Stimulated activated naive CD8-positive, alpha-beta T cell treated with anti-CD3 and anti-CD28 coated beads, Interleukin-15, amount 100 ng/mL, for 72 hours (primary cell): ENCODE measurements at places on chromosomes 2 and 18.

GRCh38 chr2:207121784-207122183, 44.0 kb downstream of the KLF7 start:
- no peak for DNase-seq

- DNase-seq, result no peak
These were observed 57.8 kb downstream of the AFTPH start for GRCh38 chr2:64581777-64582539.

- no peak for DNase-seq
These were observed 130.1 kb upstream of the PIEZO2 start for GRCh38 chr18:11279461-11279860.

- no peak for DNase-seq
These were observed 314.0 kb downstream of the MEIS1 start for GRCh38 chr2:66748939-66749338.

GRCh38 chr18:13461469-13461868, 242.9 kb downstream of the LDLRAD4 start:
- DNase-seq, result no peak

DNA sequence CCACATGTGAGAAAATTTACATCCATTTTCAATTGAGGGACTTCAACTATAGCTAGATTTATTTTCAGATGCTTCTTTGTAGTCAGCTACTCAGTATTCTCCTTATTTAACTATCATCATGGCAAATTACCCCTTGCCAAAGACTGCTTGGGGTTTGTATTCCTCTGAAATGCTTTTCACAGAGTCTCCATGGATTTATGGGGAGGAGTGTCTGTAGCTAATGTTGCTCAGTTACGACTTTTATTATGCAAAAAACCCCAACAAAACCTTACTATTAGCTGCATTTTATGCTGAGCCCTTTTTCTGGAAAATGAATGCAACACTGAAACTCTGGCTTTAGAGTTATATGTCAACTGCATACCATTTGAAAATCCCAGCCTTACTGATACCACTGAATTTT, 78.6 kb downstream of the RFTN2 start:
- DNase-seq, result no peak

DNA sequence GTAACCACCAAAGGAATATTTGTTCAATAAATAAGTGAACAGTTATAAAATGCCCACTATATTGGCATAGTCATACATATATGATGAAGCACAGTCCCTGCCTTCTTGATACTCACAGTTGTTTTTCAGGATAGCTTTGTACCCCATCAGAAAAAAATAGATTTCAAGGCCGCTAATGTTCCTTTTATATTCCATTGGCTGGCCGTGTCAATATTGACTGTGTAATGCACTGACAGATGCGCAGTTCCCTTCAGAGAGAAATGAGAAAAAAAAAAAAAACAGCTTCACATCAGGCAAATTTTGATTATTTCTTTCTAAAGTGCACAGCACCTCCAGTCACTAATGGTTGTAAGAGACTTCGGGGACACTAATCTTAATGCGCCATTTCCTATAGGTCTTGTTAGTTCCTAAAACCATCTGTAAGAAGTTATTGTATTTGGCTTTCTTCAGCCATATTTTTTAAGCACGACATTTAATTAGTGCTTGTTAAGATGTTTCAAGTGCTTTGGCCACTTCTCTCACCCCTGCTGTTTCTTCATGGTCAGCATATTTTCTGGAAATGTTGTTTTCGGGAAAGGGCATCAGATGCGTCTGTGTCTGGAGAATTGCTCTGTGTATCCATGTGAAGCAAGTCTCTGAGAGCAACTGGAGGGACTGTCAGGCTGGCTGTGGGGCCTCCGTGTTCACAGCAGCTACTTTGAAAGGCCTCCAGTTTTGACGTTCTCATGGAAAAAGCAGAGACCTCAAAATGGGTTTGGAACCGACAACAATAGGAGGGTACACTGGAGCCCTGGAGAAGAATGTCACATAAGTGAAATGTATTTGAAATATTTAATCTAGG, 378.3 kb downstream of the MTX2 start:
- DNase-seq, result no peak

DNA sequence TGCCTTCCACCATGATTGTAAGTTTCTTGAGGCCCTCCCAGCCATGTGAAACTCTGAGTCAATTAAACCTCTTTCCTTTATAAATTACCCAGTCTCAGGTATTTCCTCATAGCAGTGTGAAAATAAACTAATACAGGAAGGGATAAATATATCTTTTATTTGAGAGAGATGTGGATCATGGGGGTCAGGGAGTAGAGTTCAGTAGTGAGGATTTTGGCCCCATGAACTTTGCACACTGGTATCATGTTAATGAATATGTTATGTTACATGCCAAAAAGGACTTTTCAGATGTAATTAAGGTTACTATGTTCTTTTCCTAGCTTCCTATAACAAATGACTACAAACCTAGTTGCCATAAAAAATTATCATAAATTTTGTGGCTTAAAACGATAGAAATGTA, 1393.7 kb downstream of the DSC3 start:
- no peak for DNase-seq

DNA sequence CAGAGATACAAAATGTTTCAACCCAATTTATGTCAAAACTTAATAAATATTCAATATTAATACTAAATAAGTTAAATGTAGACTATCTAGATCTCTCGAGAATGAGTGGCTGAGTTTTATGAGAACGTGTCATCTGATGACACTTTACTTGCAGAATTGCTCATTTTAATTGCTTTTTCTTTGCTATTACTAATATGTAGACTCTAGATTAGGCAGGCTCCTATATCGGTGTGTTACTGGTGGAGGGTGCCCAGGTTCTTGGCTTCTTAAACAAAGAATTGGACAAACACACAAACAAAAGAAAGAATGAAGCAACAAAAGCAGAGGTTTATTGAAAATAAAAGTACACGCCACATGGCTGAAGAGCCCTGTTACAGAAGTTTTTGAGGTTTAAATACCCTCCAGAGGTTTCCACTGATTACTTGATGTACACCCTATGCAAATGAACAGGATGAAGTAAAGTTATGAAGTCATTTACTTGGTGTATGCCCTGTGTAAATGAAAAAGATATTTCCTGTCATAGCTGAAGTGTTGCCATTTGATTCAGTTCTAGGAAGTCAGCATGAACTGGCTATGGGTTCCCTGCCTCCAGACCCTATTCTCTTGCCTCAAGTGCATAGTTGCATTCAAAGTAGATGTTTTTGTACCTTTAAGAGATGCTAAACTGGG, 122.9 kb upstream of the ITGA4 start:
- DNase-seq, result no peak

- DNase-seq, result no peak
These were observed 167.1 kb downstream of the PDE1A start for GRCh38 chr2:182259629-182260150.

- no peak for DNase-seq
These were observed 96.8 kb downstream of the DTNB start for GRCh38 chr2:25576596-25576995.

GRCh38 chr18:57649556-57650500, 28.2 kb upstream of the NARS1 start:
- DNase-seq, result no peak

- DNase-seq, result no peak
These were observed 10.7 kb upstream of the ID2 start for GRCh38 chr2:8671176-8671575.

DNA sequence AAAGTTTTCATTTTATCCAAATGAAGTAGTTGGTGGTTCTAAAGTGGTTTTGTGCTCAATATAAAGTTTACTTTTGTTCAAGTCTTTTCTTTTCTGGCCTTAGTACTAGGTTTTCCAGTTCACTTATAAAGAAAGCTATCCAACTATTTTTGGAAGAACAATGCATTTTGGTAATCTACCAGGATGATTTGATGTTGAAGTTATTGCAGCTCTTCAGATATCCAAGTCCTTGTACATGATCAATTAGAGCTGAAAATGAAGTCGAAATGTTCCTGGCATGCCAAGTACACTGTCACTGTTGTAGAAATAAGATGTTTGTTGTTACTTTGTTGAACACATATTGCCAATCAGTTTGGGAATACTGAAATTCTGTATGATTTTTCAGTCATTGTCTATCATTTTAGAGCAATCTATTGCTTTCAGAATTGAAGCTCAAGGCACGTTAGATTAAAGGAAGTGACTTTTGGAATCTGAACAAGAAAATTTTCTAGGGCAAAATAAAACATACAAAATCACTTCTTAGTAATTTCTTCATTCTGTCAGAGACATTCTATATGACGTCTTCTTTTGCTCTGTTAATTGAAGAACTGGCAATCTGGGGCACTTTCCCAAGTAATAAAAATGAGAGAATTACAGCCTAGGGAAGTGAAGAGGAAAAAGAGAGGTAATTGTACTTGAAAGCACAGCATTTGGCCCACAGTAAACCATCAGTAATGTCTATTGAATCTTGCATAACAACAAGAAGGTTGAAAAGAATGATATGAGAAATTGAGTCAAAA, 232.3 kb downstream of the MREG start:
- no peak for DNase-seq

DNA sequence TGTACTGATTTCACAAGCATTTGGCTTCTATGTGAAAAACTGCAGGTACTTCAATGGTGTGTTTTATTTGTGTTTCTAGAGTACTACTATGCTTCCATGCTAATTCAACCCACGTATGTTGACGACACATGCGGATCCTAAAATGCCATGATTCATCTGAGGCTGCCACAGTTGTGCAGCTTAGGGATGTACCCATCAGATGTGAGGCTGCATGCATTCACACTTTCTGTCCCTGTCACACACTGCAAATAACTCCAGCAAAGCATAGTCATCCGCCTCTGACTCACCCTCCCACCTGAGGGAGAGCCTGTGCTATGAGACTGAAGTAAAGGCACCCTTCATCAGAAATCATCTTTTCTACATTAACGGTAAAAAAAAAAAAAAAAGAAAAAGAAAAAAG, 22.1 kb upstream of the SERTAD2 start:
- peak; percentile 74 for DNase-seq

- no peak for DNase-seq
These were observed 29.3 kb upstream of the HS6ST1 start for GRCh38 chr2:128347701-128348539.

DNA sequence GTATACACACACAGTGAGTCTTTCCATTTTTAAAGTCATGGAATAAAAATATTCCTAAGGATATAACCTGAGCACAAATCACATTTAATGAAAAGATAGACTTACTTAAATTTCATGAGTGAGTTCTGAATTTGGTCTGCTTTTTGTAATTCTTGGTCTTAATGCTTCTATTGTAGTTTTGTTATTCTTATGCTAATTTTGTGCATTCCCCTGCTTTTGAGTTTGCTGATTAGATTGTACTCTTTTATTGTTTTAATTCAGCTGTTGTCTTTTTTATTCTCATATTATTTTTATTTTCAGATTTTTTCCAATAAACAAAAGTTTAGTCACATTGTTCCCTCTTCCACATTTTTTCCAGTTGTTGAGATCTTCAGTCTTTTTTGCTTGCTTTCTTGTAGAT, 202.4 kb downstream of the ZNF407 start:
- DNase-seq, result no peak

GRCh38 chr2:241051578-241052487, 50.3 kb downstream of the MTERF4 start:
- DNase-seq, result no peak

GRCh38 chr18:31015715-31016434, 26.7 kb downstream of the DSC3 start:
- no peak for DNase-seq

DNA sequence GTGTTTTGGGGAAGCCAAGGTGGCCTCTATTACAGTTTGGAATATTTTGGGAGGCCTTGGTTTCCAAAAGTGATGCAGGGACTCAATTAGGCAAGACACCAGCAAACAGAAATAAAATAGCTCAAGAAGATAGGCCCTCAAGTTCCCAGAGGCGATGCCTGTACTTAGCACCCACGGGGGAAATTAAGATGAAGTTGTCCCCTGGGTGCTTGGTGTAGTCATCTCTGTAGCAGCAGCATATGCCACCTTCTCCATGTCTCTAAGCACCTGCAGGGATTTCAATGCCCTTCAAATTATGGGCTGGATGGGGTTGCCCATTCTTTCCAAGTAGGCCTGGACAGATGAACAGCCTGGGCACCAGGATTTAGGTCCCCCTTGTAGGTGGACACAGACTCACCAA, 185.0 kb downstream of the CTIF start:
- no peak for DNase-seq

DNA sequence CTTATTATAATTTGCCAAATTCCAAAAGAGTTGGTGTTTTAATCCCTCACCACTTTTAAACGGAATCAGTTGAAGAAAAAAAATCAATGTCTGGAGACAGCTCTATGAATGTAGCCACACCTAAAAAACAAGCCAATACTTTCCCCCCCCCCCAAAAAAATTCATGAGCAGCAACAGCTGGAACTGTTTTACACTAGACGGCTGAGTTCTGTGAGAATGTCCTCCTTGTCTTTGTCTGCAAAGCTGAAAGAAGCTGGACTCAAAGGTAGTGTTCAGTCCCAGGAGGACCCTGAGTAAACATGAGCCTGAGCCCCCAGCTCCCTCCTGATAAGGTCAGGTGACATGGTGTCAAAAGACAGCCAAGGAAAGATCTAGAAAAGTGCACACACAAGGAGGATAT, 68.2 kb downstream of the ZNF521 start:
- no peak for DNase-seq

DNA sequence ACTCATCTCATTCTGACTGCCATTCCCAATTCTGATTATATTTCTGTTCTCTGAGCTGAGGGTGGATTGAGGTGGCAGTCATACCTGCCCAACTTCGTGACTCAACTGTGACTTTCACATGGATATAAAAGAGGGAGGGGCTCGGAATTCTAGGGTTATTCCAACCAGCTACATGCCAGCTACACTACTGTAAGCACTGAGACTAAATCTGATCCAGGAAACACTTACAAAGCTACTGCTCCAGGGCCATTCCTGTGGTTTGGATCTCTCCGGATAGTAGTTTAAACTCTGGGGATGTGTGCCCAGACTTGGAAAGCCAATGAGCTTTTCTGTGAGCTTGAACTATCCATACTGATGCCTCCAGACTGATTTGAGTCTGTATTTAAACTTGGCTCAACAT, 7.9 kb downstream of the MAP2 start:
- DNase-seq, result no peak

GRCh38 chr2:196271795-196272194, 100.4 kb upstream of the STK17B start:
- no peak for DNase-seq

DNA sequence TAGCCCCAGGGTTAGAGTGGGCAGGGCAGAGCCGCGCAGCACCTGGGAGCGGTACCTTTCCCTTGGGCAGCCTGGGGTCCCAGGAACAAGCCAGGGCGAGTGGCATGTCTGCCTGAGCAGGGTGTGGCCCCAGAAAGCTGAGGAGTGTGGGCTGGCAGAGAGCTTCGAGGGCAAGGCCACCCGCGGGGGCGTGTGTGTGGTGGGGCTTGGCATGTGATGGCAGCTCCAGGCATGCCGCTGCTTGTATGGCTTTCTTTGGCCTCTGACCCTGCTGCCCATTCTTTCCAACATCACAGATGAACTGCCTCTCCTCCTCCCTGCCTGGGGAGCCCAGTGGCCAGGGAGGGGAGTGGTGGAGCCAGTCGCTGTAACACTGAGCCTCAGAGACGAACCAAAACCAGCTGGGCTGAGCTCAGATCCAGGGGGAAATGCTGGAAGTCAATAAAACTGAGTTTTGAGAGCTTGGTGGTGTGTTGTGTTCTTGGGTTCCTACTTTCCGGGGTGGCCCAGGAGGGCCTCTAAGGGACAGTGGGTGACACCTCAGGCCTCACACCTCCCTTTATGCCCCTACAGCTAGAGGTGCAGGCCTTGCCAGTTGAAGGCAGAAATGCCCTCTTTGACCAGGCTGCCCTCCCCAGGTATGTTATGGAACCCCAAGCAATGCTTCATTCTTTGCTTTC, 7.4 kb downstream of the DNAJB2 start:
- no peak for DNase-seq

- DNase-seq, result no peak
These were observed 76.8 kb upstream of the EPC2 start for GRCh38 chr2:148567716-148568115.

- no peak for DNase-seq
These were observed 45.2 kb upstream of the SCG2 start for GRCh38 chr2:223647258-223647952.
